Central memory CD8-positive, alpha-beta T cell (primary cell): ENCODE measurements at places on chromosomes 3 and 15.
A peak's percentile ranks its signal among the peaks of the same experiment; 100 is the strongest.

DNA sequence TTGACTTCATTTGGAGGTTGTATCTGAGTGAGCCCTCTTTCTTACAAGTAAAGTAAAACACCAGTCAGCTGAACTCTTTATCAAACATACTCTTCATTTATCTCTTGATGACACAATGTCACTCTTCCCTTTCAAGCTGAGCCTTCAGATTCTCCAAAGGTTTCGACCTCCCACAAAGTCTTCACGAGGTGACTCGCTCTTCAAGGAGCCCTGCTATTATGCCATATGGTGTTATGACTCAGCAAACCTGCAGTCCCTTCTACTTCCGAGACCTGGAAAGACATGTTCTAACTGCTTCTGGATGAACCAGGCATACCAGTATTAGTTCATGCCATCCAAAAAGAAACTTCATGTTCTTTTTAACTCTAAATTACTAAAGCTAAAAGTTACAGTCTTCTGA, 23.1 kb downstream of the AADAC start:
- DNase-seq = no peak
- no peaks in the 10 kb centered on the region for H3K36me3 ChIP-seq
- peaks cover 33% of the 10 kb centered on the region for H3K27me3 ChIP-seq
- H3K27ac ChIP-seq = no peak overlapping the region

DNA sequence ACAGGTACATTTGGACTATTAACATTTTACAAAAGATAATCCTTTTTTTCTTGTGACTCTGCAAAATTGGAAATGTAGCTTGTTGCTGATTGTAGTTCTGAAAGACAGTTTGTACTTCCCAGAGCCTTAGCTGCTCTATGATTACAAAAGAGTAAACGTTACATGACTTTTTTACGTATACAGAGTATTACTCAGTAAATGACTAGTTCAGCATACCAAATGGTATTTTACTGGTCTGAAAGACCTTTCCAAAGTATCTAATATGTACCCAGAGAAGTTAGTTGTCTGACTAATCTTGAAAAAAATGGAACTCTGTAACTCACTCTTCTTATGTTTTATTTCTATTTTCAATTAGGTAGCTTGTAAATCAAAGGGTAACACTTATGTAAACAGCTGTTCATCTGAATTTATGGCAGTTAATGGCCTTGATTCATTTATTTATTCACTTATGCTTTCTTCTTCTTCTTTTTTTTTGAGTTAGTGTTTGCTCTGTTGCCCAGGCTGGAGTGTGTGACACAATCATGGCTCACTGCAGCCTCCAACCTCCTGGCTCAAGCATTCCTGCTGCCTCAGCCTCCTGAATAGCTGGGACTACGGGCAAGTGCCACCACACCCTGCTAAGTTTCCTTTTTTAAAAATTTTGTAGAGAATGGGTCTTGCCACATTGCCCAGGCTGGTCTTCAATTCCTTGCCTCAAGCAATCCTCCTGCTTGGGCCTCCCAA, 151.7 kb downstream of the C3orf38 start:
- no peak overlapping the region for H3K27ac ChIP-seq
- DNase-seq = no peak
- H3K36me3 ChIP-seq = no peaks in the 10 kb centered on the region

DNA sequence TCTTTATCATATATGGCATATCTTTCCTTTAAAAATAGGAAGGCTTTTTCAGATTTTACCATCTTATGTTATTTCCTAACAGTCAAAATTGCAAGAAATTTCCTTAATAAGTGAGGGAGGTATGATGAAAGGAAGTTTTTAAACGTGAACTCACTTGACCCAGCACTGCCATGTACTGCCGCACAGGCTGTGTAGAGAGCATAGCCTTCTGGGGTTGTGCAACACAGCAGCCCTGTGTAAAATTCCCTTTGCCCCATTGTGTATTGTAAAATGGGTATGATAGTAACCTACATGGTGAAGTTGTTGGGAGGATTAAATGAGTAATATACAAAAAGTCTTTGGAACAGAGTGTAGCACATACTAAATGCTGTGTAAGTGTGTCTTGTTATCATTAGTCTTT, 78.6 kb downstream of the PEX5L start:
- peaks cover 7% of the 10 kb centered on the region for H3K4me1 ChIP-seq
- no peak for DNase-seq
- H3K36me3 ChIP-seq = no peaks in the 10 kb centered on the region
- H3K27me3 ChIP-seq = peaks cover 7% of the 10 kb centered on the region
- no peak overlapping the region for H3K27ac ChIP-seq

DNA sequence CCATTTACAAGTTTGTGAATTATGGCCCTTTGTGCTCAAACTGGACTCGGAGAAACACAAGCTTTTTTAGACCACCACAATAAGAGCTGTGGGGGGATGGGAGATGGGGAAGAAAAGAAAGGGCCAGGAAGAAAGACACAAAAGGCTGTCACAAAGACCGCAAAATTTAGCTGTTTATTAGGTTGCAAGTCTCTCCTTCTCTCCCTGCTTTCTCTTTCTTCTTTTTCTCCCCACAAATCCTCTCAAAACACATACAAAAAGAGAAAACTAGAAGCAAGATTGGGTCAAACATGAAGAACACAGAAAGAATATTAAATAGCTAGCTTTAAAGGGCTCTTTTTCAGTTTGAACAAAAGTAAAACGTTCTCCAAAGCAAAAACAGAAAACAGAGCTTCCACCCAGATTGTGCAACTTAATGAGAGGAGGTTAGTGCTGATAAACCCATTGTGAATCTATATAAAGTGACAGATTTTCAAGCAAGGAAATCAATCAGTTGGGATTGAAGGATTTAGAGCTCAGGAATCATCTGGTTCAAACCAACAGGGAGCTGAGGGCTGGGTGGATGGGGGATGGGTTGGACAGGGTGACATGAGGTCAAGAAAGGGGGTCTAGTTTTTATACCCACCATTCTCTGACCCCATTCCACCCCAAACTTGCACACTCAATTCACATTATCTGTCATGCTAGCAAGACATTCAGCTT, 87.3 kb downstream of the DHX30 start:
- DNase-seq = no peak
- no peaks in the 10 kb centered on the region for H3K4me1 ChIP-seq
- H3K27me3 ChIP-seq = no peaks in the 10 kb centered on the region
- H3K36me3 ChIP-seq = peaks cover 19% of the 10 kb centered on the region
- H3K27ac ChIP-seq = no peak overlapping the region
- no peak overlapping the region for H3K4me3 ChIP-seq

DNA sequence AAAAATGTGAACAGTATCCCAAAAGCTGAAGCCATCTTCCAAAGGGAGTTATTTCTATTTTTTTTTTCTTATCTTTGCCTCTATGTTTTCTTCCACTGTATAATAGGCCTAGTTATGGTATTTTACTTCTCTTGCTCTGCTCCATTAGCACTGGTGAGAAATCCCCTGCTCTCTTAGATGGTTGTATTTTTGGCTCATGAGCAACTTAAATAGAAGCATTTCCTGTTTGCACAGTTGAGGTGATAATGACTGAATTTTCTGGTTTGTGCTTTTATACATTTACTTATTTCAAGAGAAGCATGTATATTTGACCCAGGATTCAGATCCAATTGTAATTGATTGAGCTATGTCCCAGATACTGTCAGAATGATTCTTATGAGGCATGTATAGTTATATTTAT, 61.6 kb upstream of the CD200R1L start:
- peaks cover 1% of the 10 kb centered on the region for H3K36me3 ChIP-seq
- H3K4me1 ChIP-seq = peaks cover 7% of the 10 kb centered on the region
- H3K4me3 ChIP-seq = no peak overlapping the region
- H3K27me3 ChIP-seq = no peaks in the 10 kb centered on the region

DNA sequence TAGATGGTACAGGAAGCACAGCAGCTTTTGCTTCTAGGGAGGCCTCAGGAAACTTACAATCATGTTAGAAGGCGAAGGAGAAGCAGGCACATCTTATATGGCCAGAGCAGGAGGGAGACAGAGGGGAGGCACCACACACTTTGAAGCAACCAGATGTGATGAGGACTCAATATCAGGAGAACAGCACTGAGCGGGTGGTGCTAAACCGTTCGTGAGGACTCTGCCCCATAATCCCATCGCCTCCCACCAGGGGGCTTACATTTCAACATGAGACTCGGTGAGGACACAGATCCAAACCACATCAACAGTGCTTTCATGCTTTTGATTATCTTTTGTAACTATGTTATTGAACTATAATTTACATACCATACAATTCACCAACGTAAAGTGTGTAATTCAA, 7.6 kb upstream of the TMEM44 start:
- no peak overlapping the region for H3K4me3 ChIP-seq
- H3K4me1 ChIP-seq = no peaks in the 10 kb centered on the region
- H3K36me3 ChIP-seq = peaks cover 40% of the 10 kb centered on the region
- no peaks in the 10 kb centered on the region for H3K27me3 ChIP-seq
- no peak overlapping the region for H3K27ac ChIP-seq
- DNase-seq = no peak

- no peak for DNase-seq
- no peak overlapping the region for H3K27ac ChIP-seq
- H3K4me1 ChIP-seq = no peaks in the 10 kb centered on the region
Observed at GRCh38 chr3:7166460-7166859, 305.5 kb downstream of the GRM7 start.

DNA sequence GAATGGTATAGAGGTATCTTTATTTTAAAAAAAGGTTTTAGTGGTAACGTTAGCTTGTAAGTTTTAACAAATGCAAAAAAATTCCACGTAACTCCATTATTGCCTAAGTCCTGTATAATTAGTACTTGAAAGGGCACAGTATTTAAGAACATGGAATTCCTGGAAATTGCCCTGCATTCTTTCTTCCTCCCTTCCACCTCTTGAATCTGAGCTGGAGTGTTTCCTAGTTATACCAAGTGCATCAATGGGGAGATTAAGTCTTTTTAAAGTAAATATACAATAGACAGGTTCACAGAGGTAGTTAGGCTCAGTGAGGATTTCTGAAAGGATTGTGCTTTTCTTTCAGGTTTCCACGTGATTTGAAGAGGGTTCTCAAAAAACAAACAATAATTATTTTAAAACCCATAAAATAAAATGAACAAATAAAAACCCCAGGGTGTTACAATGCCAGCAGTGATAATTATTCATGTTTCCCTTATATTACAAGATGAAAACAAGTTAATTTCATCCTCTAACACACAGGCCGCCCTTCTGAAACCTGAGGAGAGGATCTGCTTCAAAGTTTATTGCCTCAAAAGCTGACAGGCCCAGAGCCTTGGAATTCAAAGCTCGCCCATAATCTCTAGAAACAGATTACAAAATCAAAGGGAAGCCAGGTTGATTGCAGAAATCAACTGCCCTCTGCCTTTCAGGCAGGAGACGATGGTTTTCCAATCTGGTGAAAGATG, 128.8 kb upstream of the LMOD3 start:
- no peak overlapping the region for H3K27ac ChIP-seq
- H3K4me3 ChIP-seq = no peak overlapping the region
- H3K27me3 ChIP-seq = no peaks in the 10 kb centered on the region
- H3K36me3 ChIP-seq = no peaks in the 10 kb centered on the region
- no peaks in the 10 kb centered on the region for H3K4me1 ChIP-seq

- H3K4me1 ChIP-seq = peaks cover 28% of the 10 kb centered on the region
- peaks cover 29% of the 10 kb centered on the region for H3K36me3 ChIP-seq
- H3K27me3 ChIP-seq = no peaks in the 10 kb centered on the region
- DNase-seq = no peak
Observed at GRCh38 chr3:49017229-49017970, 980 bp downstream of the DALRD3 start.

GRCh38 chr3:20462226-20462625, 276.2 kb upstream of the SGO1 start:
- H3K36me3 ChIP-seq = no peaks in the 10 kb centered on the region
- no peaks in the 10 kb centered on the region for H3K27me3 ChIP-seq
- H3K27ac ChIP-seq = no peak overlapping the region
- no peak overlapping the region for H3K4me3 ChIP-seq
- DNase-seq = no peak
- H3K4me1 ChIP-seq = no peaks in the 10 kb centered on the region

DNA sequence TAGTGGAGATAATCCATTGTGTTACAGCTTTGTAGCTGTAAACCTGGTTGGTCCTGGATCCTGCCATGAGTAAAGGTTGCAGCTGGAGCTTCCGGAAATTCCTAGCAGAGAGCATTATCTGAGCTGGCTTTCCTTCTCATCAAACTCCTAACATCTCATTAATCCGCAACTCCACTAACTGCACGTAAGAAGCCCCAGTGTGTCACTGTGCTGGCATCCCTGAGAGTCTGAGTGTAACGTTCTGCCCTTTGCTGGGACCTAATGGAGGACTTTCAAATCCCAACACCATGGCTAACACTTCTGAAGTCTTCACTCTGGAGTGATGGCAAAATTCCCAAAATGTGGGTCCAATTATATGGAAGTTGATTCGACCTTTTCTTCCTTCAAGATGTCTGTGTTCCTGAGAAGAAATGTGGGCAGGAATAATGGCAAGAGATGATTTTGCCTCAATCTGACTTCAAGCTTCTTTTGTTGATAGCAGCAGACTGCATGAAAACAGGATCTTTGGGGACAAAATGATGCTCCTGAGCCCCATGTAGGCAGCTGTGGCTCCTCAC, 9.6 kb upstream of the TRPM1 start:
- no peak overlapping the region for H3K27ac ChIP-seq

GRCh38 chr15:42721016-42721415, 15.9 kb downstream of the CDAN1 start:
- H3K36me3 ChIP-seq = peaks cover 20% of the 10 kb centered on the region
- H3K4me1 ChIP-seq = no peaks in the 10 kb centered on the region
- no peak for DNase-seq
- no peak overlapping the region for H3K4me3 ChIP-seq
- H3K27ac ChIP-seq = no peak overlapping the region
- H3K27me3 ChIP-seq = no peaks in the 10 kb centered on the region

- no peak overlapping the region for H3K4me3 ChIP-seq
- peaks cover 8% of the 10 kb centered on the region for H3K4me1 ChIP-seq
- no peak for DNase-seq
Observed at GRCh38 chr3:69388241-69388640, 2.4 kb upstream of the FRMD4B start.

DNA sequence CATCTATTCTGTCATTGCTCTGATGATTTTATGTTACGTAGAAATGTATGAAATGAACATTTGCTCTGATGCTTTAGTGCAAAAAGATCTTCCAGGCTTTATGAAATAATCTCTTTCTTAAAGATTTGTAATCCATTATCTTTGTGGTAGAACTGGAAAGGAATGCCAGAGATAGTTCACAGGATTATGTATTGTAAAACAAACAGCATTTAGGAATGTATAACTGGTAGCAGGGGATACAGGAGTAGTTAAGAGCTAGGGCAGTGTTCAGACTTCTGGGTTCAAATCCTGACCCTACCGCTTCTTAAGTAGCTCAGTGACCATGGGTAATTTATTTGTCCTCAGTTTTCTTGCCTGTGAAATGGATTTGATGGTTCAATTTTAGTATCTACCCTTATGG, 429.8 kb upstream of the TPM1 start:
- peaks cover 64% of the 10 kb centered on the region for H3K27me3 ChIP-seq
- H3K27ac ChIP-seq = no peak overlapping the region
- H3K4me3 ChIP-seq = no peak overlapping the region
- no peaks in the 10 kb centered on the region for H3K4me1 ChIP-seq

DNA sequence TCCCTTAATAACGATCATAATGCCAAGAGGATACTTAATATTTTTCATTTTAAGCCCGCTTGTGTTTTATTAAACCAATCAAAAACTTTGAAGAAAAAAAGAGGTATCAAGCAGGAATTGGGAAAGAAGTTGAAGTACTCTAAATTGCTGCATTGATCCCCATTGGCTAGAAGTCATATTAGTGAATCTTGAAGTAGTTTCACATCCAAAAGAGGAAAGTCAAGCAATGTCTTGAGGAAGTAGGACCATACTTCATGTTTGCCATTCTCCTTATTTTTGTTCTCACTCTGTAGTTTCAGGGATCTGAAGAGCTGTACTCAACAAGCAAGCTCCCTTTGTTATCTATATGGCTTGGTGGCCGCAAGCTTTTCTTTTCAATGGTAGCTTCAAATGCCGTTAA, 2.2 kb downstream of the SCAANT1 start:
- no peak for DNase-seq
- no peak overlapping the region for H3K4me3 ChIP-seq
- H3K4me1 ChIP-seq = peaks cover 36% of the 10 kb centered on the region
- peaks cover 22% of the 10 kb centered on the region for H3K36me3 ChIP-seq
- H3K27ac ChIP-seq = peak overlapping the region; percentile 88
- no peaks in the 10 kb centered on the region for H3K27me3 ChIP-seq
